Effector CD8-positive, alpha-beta T cell (primary cell): ENCODE measurements at places on chromosomes 16 and 17.

DNA sequence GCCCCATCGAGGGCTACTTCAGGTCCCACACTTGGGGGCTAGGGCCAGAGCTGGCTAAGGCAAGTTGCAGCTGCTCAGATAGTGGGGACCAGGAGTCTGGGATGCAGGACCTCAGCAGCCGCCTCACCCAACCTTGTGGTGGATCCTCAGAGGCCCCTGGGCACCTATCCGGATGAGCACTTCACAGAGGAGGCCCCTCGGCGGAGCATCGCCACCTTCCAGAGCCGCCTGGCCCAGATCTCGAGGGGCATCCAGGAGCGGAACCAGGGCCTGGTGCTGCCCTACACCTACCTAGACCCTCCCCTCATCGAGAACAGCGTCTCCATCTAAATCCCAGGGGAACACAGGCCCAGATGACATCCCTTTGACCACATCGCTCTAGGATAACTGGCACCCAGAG is 9.4 kb downstream of the ALOX15B start:
- DNase-seq: no peak

DNA sequence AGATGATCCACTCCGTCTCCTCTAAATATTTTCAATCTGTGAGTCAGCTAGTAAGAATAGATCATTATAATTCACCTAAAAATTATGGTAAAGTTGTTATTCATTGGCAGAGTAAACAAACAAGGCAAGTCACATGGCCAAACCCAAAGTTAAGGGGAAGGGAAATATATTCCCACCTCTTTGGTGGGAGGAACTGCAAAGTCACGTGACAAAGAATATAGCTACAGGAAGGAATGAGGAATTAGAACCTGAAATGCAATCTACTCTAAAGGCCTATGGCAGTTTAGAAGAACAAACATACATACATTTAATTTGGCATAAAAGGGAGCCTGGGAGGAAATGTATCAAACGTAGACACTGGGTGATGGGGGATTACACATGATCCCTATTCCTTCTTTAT is 48.9 kb downstream of the NOG start:
- no peak for DNase-seq

- DNase-seq: no peak
Measured at GRCh38 chr16:88403794-88404581, 21.2 kb downstream of the ZNF469 start.

DNA sequence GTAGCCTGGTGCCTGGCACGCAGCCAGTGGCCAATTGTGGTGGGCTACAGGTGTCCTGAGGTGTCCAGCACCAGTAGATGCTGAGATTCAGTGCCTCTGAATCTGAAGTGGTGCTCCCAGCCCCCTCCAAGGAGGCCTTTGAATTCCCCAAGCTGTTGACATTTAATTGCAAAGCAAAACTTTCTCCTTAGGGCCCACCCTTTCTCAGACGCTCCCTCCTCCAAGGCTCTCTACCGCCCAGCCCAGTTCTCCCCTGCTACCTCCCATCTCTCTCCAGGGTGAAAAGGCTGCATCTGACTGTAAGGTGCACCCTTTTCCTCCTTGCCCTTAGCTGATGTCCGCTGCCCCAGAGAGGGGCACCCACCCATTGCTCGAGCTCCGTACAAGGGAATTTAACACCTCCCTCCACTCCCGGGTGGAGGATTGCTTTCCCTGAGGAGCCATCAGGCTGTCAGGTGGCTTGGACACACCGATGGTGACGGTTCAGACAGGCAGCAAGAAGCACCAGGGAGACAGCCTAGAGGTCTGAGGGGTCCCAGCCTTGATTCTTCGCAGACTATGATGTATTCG is 1.7 kb downstream of the BEAN1 start:
- DNase-seq: no peak

GRCh38 chr17:57436565-57436964 is 180.2 kb downstream of the MSI2 start:
- no peak for DNase-seq

- DNase-seq: no peak
Measured at GRCh38 chr17:63955791-63956190, 16.9 kb downstream of the SCN4A start.

- no peak for DNase-seq
Measured at GRCh38 chr16:47323241-47323640, 137.6 kb downstream of the ITFG1 start.

DNA sequence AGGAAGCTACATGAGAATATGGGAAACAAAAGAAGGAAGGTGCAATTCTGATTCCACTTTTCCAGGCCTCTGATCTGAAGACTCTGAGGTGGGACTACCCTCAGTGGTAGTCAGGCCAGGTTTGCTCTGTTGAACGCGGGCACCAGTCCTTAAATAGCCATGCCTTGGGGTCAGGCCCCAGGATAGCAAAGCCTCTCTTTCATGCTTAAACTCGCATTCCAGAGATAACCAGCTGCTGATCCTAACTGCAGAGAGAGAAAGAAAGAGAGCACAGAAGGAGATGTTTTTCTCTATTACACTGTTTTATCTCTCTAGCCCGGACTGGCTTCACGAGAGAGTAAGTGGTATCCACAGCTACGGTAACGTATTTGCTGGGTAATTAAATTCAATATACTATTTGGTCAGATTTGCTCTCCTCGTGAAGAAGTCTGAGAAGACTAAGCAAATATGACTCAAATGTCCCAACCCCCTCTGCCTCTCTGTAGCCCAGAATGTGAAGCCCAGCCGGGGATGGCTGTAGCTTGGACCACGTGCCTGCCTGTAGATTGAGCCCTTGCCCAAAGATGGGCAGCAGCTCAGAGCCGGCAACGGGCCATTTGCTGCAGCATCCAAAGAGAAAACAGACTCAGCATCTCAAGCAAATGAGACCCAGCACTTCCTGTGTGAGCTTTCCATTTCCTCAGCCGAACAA is 122.2 kb downstream of the SMG6 start:
- no peak for DNase-seq

DNA sequence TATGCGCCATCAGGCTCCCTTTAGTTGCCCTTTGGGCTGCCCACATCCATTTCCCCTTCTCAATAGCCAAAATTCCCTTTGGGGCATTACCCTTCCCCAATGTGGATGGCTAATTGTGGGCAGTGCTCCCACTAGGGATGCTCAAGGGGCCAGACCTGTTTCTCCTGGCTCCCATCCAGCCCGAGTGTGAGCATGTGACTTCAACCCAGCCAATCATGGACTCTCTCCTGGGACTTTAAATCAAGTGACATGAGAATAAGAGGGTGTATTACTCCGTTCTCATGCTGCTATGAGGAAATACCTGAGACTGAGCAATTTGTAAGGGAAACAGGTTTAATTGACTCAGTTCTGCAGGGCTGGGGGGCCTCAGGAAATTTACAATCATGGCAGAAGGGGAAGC is 60.9 kb upstream of the WSB1 start:
- no peak for DNase-seq
